Suppressor macrophage treated with lipopolysaccharide for 4 hours (primary cell): ENCODE measurements at places on chromosomes 3 and 15.

GRCh38 chr3:58962816-58963215, 87.0 kb downstream of the CFAP20DC start:
- DNase-seq: no peak

DNA sequence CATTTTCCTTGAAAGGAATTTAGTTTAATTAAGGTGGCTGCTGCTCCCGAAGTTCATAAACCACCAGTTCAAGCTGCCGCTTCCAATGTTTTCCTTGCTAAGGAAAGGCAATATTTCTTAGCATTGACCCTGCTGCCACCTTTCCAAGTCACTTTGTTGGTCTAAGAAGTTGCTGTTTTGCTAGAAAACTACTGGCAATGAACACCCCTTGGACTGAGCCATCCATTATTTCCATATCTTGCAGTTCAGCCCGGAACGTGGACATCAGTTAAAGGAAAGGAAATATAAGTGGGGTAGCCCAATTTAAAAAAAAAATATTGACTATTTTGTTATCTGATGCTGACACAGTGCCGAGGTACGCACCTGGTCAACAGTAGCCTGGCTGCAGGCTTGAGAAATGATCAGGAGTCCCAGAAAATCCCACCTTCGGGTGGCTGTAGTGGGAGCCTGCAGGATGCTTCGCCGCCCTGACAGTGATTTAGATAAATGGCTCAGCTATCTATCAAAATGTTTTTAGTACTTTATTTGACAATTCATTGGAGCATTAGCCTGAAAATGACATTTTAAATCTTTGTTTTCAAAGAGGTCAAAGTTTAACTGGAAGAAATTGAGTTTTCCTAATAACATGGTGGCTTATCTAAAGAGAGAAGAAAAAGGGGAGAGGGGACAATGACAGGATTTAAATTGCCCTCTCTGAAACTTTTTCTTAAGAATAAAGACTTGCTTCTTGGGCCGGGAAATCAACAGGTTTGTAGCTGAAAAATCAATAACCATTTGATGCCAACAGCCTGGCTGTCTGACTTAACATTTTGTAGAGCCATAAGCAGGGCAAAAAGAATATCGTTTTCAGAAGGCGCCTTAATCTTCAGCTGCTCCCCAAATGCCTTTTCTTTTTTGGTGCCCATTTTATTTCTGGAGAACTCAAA, 1.6 kb downstream of the RARB start:
- DNase-seq: no peak

DNA sequence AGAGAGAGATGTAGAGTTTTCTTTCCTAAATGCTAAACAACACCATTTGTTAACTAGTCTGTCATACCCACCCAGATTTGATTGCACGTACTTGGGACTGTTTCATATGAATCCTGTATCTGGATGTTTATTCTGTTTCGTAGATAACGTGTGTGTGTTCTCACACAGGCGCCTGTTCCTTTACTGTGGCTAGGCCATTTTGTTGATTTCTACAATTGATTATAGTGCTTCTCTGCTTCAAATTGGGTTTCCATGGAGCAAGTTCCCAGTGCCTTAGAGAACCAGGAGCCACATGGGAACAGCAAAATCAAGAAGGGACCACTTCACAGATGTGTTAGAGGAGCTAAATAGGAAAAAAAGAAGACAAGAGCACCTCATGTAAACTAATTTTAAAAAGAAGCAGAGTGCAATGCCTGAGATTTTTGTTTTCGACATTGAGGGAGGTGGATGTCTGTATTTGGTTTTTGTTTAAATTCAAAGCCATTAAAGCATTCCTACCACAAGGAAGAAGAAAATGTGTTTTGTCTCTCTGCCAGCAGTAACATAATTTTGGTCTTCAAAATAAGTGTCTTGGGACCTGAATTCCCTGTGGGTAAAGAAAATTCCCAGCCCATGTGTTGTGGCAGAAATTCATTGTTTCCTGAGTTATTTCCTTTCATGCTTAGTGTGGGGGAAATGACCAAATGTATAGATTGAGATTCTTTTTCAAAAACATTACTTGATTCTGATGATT, 424.0 kb upstream of the C2CD4B start:
- DNase-seq: no peak

DNA sequence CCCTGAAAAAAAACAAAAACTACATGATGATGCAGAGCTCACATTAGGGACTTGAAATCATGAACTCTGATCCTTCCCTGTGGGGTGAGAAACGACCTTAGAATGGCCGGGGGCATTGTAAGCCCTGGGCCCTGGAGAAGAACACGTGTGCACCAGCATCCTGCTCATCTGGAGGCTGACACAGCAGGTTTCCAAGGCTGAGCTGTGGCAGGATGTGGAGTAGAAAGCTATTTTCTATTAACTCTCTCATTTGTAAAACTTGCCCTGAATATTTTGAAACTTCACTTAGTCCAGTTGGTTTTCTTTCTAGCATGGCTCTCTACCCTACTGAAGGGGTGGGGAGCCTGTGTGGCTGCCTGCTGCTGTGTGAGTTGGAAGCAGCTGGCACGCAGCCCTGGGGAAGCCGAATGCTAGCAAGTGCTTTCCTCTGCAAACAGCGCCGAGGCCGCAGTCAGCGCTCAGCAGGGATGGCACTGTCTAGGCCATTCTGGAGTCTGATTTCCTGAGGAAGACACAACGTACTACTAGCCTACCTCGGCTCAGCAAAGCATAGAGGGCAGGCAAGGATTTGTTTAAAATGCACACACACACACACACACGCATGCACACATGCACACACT, 58.0 kb downstream of the GABRG3 start:
- DNase-seq: no peak

DNA sequence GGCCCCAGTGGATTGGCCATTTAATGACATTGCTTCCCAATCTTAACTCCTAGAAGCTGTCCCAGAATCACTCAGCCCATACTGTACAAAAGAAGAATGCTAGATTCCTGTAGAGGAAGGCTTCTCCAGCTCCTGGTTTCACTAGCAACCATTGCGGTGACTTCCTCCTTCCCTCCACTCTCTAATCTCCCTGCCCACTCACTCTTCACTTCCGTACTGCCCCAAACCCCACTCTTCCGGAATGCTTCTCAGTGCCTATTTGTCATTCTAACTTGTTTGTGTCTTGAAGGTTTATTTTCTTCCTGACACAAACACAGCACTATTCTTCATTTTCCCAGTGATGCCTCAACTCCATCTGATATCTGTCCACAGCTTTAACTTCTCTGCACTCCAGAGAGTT, 97.1 kb upstream of the SPATA16 start:
- peak; percentile 9 for DNase-seq

DNA sequence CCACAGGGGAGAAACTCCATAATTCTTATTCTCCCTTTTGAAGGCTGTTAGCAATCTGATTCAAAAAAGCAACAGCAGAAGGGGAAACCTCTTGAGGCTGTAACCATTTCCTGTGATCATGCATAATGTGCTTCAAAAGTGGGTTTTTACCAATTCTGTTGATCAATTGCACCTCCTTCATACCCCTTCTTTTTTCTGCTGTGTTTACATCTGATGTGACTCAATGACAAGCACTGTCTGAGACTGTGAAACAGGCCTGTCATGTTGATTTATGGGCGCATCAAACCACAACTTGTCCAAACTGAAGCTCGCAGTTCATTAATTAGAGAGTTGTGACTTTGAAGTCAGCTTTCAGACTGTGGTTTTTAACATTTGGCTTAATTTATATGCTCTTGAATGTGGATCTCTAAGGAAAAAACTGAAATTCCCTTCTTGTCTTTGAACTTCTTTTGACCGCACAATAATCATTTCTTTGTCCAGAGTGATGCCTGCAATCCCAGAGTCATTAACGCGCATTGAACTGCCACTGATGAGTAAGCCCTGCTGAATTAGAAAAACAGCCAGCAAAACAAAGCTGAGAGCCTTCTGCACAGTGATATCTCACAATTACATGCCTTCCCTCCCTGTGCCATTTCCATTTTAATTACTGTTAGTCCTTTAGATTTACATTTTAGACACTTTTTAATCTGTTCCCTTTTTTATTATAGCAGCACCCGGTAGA, 532.8 kb downstream of the FOXP1 start:
- DNase-seq: no peak

DNA sequence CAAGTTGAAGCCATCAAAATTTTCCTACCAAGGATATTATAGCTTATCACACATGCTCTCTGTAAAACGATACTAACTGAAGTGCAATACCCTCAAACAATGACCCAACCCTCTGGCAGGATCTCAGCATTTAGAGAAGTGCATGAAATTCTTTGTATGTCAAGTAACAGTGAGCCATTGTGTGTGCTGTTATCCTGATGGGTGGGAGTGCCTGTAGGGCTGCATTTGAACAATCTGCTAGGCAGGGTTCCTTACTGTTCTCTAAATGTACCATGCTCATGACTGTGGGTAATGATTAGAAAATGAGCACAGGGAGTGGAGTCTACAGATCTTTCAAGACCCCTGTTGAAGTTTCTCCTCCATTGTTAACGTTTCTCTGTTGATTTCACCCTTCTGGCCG, 398.1 kb downstream of the NSUN3 start:
- DNase-seq: no peak
